ENCODE measurements at places on chromosomes 11 and 22.
A peak's percentile ranks its signal among the peaks of the same experiment; 100 is the strongest.

DNA sequence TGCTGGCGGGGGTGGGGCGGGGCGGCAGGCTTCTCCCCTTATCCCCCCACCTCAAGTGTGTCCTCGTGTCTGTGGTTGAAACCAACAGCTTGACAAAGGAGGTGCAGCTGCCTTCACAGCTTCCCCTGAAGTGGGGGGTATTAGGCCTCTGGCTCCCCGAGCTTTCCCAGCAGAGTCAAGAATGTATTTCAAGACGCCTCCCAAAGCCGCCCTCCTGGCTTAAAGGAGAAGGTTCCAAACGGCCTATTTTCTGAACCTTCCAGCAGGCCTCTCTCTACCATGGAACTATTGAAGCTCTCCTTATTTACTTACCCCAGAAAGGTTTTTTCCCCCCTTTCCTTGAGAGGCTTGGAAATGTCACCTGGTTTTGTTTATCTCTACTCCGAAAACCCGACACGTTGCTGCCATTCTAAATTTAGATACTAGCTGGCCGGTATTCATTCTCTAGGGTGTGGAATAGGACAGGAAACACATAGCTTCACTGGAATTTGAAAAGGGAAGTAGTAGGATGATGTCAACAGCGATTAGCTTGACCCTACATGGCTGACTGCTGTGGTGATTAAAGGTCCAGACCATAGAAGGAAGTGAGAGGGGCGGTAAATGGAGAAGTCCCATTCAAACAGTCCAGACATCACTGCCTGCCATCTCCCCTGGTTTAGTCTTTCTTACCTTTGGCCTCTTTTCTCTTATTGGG is 671 bp upstream of the PICALM start:
- DNase-seq, result peak; percentile 96

- peak; percentile 53 for DNase-seq
These were observed 8.6 kb downstream of the OAF start for GRCh38 chr11:120219232-120219937.

- DNase-seq, result peak; percentile 17
These were observed at the start of gene FXYD6 for GRCh38 chr11:117876341-117877119. Gene FXYD6, minus strand, starts transcription at chr11:117876658. Its CDS starts 33,882 bp downstream, at chr11:117842776.

- no peak for DNase-seq
These were observed 26.0 kb upstream of the HORMAD2 start for GRCh38 chr22:30054067-30054763.

DNA sequence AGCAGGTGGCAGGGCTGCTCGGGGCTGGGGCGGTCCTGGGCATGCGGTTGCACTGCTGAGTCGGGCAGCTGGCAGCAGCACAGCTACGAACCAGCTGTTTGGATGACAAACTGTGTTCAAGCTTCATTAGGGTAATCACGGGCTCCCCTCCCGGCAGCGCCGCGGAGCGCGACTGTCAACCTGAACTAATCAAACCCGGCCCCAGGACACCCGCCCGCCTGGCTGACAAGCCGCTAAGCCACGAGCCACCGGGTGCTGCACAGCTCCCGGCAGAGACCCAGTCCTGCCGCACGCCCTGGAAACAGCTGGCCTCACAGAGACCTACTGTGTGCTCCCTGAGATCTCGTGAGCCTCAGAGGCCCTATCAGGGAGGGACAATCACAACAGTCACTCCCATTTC is 60.6 kb upstream of the TCF20 start:
- DNase-seq, result peak; percentile 44

DNA sequence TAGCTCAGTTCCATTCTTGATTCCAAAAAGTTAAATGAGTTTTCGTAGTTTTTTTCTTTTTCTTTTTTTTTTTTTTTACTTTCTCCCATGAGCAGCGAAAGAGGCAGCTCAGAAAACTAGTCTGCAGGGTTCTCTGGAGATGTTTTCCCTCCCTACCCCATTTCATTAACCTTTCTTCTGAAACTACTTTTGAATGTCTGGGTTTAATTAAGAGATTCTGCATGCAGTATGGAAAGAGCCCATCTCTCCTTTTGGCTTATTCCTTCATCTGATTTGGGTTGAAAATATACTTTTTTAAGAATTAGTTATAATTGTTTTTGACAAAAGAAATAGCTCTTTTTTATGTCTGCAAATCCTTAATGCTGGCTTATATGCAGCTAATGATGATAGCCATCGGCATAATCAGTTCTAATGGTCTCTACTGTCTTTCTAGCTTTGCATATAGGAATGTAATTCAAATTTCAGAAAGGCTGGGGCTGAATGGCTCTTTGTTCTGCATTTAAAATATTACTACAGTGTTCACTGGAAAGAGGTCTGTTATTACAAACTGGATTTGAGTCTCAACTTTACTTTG is 265.3 kb downstream of the FAT3 start:
- DNase-seq, result no peak

DNA sequence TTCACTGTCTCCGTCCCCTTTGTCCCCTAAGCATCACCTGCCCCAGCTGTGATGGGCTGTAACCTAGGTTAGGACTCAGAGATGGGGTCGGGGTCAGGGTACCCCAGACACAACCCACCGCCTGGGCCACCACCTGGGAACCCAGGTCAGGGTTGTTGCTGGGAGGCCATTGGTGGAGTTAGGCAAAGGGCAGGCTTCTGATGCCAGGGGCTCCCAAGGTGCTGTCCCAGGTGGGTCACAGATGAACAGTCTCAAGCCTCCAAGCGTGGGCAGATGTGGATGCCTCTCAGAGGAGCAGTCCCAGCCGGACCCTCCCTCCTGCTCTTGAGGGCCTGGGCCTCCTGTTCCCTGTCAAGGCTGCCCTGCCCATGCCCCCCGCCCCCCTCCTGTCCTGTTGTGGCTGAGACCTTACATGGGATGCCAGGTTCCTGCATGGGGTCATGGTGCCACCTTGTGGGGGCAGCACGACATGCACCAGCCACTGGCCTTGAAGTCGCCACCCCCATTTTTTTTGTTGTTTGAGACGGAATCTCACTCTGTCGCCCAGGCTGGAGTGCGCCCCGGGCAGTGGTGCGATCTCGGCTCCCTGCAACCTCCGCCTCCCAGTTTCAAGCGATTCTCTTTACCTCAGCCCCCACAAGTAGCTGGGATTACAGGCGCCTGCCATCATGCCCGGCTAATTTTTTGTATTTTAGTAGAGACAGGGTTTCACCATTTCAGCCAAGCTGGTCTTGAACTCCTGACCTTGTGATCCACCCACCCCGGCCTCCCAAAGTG is 12.1 kb downstream of the GATD1 start:
- peak; percentile 66 for DNase-seq

DNA sequence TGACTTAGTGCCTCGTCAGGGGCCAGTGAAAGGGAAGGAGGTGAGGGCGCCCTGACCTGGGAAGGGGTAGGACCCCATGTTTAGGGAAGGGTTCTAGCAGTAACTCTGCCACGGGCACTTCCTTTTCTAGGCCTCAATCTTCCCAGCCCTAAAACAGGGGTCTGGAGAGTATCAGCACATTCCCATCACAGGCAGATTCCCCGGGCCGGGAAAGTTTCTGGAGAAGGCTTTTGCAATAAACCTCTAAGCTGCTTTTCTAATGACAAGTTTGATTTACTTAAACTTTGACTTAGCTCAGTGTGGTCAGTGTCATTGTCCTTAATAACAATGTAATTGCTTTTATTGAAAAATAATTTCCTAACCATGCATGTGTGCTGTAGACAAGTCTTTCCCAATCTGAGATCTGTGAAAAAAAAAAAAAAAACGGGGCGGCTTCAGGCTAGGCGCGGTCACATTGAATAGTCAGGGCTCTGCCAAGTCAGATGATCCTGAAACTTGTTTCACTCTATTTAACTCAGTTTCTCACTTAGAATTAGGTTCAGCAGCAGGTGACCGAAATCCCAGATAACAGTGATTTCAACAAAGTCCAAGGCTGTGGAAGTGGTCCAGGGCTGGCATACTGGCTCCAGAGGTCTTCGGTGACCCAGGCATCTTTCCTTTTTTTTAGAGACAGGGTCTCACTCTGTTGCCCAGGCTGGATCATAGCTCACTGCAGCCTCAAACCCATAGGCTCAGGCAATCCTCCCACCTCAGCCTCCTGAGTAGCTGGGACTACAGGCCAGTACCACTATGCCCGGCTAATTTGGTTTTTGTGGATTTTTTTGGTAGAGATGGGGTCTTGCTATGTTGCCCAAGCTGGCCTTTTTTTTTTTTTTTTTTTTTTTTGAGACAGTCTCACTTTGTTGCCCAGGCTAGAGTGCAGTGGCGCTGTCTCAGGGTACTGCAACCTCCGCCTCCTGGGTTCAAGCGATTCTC is 19.5 kb upstream of the TAB1 start:
- DNase-seq, result no peak

- DNase-seq, result no peak
These were observed 116.3 kb downstream of the STK33 start for GRCh38 chr11:8477680-8478079.

GRCh38 chr11:64862987-64863390 is 15.4 kb downstream of the EHD1 start:
- DNase-seq, result no peak

- DNase-seq, result peak; percentile 81
These were observed 99.9 kb upstream of the FGF3 start for GRCh38 chr11:69918938-69919650.

DNA sequence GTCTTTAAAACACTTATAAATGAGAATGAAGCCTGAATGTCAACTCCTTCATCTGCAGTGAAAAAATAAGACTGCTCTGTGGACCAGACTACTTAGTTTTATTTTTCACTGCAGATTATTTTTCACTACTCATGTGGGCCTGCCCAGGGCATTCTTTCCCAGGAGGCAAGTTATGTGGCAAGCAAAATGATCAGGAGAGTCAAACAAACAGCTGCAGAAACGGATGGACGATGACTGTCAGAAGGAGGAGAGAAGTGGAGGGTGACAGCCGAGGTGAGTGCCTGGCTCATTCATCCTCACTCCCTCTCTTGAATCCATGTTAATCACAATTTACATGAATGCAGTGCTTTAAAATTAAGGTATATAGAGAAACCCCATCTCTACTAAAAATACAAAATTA is 5.8 kb upstream of the LRP5 start:
- DNase-seq, result no peak

GRCh38 chr11:6968816-6969215 is 42.6 kb downstream of the ZNF215 start:
- peak; percentile 81 for DNase-seq

- no peak for DNase-seq
These were observed 56.4 kb downstream of the RTL6 start for GRCh38 chr22:44441401-44442185.

GRCh38 chr11:134240592-134240991 is 12.6 kb downstream of the THYN1 start:
- DNase-seq, result no peak

DNA sequence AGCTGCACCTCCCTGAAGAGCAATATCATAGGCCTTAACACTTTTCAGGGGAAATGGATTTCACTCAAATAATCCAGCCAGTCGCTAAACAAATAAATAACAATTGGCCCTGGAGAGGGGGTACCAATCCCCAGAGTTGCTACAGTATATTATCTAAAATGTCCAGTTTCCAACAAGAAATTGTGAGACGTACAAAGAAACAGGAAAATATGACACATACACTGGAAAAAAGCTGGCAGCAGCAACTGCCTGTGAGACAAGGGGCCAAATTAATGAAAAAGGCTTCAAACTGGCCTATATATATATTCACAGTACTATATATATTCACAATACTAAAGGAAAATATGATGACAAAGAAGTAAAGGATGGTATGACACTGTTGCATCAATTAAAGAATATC is 4.0 kb downstream of the NF2 start:
- DNase-seq, result peak; percentile 50

GRCh38 chr22:29450222-29450621 is 11.8 kb downstream of the RFPL1 start:
- no peak for DNase-seq

- DNase-seq, result peak; percentile 21
These were observed 76.2 kb upstream of the VPREB1 start for GRCh38 chr22:22168190-22168940.

GRCh38 chr11:62792202-62792575 is 383 bp upstream of the TMEM223 start:
- DNase-seq, result no peak

DNA sequence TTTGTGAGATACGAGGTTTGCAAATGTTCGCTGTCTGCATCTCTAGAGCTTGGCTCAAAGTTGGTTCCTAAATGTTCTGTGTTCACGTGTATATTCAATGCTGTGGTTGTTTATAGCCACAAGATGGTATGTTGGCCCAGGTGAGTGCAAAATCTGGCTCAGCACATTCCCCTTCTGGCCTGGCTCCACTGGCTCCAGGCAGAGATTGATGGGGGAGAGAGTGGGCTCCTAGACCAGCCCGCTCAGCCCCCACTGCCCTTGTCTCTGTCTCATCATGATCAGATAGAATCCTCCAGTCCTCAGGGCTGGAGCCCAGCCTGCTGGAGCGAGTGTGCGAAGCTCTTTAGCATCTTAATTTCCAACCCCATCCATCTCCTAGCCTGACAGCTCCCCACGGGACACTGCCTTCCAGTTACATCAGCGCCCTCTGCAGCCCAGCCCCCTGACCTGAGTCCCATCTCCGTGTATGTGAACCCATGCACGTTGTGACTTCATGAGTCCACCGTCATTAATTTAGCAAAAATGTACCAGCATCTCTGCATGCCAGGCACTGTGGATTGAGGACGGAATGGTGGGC is 2.0 kb downstream of the P2RX3 start:
- DNase-seq, result peak; percentile 35

- no peak for DNase-seq
These were observed 42.1 kb downstream of the PPARA start for GRCh38 chr22:46192210-46192993.

- no peak for DNase-seq
These were observed 182.1 kb upstream of the KIRREL3 start for GRCh38 chr11:127182586-127183203.

DNA sequence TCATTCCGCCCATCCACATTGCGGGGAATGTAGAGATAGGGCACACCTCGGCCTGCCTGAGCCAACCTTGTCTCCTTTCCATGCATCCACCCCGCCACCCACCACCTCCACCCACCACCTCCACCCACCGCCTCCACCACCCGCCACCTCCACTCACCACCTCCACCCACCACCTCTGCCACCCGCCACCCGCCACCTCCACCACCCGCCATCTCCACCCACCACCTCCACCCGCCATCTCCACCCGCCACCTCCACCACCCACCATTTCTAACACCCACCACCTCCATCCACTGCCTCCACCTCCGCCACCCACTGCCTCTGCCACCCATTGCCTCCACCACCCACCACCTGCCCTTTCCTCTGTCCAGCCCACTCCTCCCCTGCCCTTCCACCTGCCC is 78.4 kb downstream of the IGLL1 start:
- DNase-seq, result no peak

GRCh38 chr11:472272-472671 is 22.2 kb downstream of the PTDSS2 start:
- no peak for DNase-seq

DNA sequence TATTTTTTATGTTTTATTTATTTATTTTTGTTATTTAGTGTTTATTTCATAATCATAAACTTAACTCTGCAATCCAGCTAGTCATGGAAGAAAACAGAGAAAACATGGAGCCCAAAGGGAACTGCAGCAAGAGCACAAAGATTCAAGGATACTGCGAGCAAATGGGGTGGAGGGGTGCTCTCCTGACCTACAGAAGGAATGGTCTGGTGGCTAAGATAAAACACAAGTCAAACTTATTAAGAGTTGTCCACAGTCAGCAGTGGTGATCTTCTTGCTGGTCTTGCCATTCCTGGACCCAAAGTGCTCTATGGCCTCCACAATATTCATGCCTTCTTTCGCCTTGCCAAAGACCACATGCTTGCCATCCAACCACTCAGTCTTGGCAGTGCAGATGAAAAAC is 36.7 kb downstream of the STIM1 start:
- DNase-seq, result no peak
